ENCODE measurements at places on chromosomes 1 and 21. TPM values are rescaled to one million over a fixed set of nuclear protein-coding genes. Genes with fewer than 3 reads are reported as not detected.

Gene GJB3
- not detected for total RNA-seq

Gene OR2L13
- not detected for total RNA-seq

Gene SIM2
- total RNA-seq: 0.44 TPM

Gene C1orf74
- 4.4 TPM for total RNA-seq

Gene ALDH9A1
- total RNA-seq: 86.2 TPM

Gene TIE1
- total RNA-seq: not detected

Gene C1orf53
- 3.3 TPM for total RNA-seq

Gene TMEM79
- total RNA-seq: 1.4 TPM

Gene KCNQ4
- total RNA-seq: not detected

Gene XCL1
- 0.14 TPM for total RNA-seq

Gene ZNF593OS
- total RNA-seq: not detected

Gene KRTAP6-3
- not detected for total RNA-seq

Gene LCE3D
- not detected for total RNA-seq

Gene FLG2
- total RNA-seq: not detected

Gene IL6R
- 3.7 TPM for total RNA-seq

Gene PROK1
- not detected for total RNA-seq

Gene CCDC181
- under 0.01 TPM for total RNA-seq

Gene RPE65
- not detected for total RNA-seq
